ENCODE measurements at places on chromosomes 12 and 14.

GRCh38 chr14:92529903-92530302 lies 16.3 kb downstream of the RIN3 start:
- no peak for DNase-seq

DNA sequence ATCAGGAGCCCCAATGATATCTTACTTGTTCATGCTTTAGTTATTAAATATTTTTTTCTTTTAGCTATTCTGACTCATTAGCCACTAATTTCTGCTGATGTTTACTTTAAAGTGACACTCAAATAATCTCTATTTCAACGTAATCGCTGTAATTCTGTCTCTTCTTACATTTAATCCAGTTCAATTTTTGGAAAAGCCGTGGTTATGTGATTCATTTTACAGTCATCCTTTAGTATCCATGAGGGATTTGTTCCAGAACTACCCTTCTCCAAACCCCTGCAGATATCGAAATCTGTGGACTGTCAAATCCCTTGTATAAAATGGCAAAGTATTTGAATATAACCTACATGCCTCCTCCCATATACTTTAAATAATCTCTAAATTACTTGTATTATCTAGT lies 1103.4 kb downstream of the LRFN5 start:
- DNase-seq, result no peak

- no peak for DNase-seq
Observed at GRCh38 chr12:53423597-53423996, at the start of gene AMHR2. Gene AMHR2 (plus strand): TSS chr12:53423855. CDS start chr12:53423935, 80 bp downstream.

DNA sequence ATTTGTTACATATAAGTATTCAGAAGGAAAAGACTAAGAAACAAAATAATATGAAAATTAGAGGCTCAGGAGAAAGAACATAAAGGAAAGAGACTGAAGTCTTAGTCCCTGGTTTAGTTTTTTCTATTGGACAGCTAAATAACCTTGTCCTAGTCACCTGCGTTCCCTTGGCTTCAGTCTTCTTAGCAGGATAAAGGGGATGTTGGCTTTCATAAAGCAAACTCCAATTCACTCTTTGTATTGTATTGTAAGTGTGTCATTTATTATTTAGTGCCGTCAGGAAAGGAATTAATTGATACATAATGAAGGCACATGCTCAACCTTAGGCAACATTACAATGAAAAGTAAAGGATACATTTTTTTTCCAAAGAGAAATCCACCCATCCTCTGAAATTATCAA lies 190.3 kb upstream of the PPFIA2 start:
- DNase-seq, result no peak

DNA sequence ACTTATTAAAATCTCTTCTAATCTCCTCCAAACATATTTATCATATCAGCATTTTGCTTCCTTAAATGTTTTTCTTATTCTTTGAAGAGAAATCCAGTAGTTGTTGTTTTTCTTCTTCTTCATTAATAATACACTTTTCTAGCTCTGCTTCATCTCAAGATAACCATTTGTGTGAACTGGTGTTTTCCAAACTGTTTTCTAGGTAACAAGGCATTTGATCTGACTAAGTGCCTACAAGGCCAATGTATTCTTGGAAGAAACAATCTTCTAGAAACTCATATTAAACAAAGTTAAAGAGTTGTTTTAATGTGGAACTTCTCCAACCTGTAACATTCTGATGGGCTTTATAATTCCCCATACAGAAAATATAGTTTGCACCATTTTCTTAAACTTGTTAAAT lies 30.8 kb upstream of the IFNG start:
- DNase-seq, result no peak
